Stimulated activated CD8-positive, alpha-beta memory T cell treated with anti-CD3 and anti-CD28 coated beads, Interleukin-15, amount 100 ng/mL, for 1 hour (primary cell): ENCODE measurements at places on chromosomes 4 and X.

- DNase-seq, result no peak
These were observed 150.0 kb downstream of the SPOCK3 start for GRCh38 chr4:167084321-167084720.

DNA sequence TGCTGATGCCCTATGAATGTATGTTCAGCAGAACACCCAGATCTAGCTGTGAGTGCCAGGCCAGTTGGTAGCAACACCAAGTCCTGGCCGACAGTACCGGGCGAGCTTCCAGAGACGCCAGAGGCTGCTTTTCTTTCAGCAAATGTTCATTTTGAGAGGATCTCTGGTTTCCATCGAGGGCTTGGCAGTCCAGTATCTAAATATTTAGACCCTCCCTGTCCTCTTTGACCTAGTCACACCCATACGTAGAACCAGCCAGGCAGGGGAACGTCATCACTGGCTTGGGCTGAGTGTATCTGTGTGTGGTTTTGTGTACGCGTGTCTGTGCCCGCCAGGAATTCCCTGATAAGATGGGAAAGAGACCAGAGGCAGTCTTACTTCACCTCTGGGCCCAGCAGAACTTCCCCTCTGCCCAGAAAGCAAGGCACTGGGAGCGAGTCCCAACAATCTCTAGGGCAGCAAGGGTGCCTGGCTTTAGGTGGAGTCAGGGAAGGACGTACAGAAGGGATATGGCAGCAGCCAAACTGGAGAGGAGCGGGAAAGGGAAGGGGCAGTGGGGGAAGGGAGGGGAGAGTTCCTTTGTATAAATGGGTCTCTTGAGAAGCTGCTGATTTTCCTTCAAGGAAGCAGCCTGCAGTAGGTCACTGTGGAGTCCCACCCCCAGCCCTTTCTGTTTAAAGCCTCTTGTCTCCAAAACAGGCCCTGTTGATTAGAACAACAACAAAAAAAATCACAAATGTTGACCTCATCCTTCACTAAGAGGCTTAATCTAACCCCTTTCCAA, 15.0 kb upstream of the ELF4 start:
- DNase-seq, result no peak

DNA sequence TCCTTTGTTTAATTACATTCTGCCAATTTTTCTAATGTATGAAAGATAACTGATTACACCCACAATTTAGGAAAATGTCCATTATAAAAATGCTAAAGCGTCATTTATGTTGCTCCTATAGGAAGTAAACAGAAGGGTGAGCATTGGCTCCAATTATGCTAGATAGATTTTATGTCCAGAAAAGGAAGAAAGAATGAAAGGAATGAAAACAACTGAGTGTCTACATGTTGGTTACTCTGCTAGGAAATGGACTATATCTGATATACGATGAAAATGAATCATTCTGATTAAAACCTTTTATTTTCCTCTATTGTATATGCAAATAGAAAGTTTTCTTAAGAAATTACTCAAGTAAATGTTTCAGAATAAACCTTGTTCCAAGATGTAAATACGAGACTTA, 1.6 kb downstream of the ENAM start:
- DNase-seq, result no peak

DNA sequence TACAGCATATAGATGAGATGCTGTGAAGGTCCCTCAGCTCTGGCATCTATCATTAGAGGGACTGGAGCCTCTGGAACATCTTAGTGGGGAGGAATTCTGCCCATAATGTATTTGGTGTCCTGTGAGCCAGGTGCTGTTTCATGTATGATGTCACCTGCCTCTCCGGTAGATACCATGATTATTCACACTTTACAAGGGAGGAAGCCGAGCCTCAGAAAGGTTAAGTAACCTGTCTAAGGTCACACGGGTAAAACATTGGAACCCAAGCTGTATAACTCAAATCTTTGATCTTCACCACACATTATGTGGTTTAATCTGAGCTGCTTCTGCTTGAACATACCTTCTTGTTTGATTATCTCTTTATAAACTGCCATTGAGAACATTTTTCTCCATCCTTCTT, 442.8 kb downstream of the BCOR start:
- no peak for DNase-seq

- DNase-seq, result no peak
These were observed 202.4 kb downstream of the CHIC2 start for GRCh38 chr4:53861856-53862610.

DNA sequence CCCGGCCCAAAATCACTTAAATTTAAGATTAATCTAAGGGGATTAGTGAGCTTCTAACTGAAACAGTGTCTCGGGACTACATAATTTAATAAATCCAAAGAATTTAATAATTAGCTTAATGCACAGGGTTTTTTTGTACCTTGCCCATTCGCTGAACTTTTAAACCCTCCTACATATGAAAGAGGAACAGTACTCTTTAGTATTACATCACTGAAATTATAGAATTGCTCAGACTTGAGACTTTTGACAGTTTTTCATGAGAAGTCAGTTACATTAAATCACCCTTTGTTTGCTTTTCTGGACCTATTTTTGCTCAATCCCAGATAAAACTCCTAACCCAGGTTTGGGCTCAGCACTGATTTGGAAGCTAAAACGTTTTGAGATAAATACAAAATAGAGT, 2.4 kb upstream of the TADA2B start:
- no peak for DNase-seq

DNA sequence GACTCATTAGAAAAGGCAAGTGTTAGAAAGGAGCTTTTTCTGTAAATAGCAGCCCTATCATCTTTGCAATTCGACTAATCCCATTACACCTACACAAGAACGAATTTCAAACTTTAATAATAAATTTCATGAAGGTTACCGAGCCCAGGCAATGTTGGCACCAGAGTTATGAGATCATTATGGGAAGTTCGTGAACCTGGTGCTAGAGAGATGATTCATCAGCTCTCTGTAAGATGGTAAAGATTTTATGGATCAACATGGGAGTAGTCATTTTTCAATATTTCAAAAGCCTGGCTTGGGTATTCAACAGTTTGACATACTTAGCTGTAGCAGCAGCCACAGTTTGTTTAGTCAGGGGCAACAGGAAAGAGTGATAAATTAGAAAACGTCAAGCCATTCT, 35.8 kb downstream of the AMELX start:
- no peak for DNase-seq

GRCh38 chrX:51215266-51215665, 117.4 kb upstream of the NUDT10 start:
- DNase-seq, result no peak

DNA sequence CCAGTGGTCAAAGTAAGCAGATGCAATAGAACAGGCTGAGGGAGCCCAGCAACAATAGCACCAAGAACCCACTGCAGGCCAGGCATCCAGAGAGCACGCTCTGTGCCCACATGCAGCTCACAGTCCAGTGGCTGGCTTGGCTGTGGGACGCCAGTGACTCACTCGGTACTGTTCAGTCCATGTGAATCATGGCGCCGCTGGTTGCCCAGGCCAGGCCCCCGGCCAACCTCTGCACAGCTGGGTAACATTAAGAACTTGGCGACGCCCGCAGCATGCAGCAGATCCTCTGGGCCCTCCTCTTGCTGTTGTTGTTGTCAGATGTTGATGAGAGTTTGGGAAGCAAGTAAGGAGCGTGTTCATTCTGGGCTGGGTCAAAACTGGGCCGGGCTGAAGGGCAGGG, 60.5 kb downstream of the MSX1 start:
- DNase-seq, result no peak

- DNase-seq, result no peak
These were observed 246.3 kb downstream of the PPP3CA start for GRCh38 chr4:101101072-101101471.

DNA sequence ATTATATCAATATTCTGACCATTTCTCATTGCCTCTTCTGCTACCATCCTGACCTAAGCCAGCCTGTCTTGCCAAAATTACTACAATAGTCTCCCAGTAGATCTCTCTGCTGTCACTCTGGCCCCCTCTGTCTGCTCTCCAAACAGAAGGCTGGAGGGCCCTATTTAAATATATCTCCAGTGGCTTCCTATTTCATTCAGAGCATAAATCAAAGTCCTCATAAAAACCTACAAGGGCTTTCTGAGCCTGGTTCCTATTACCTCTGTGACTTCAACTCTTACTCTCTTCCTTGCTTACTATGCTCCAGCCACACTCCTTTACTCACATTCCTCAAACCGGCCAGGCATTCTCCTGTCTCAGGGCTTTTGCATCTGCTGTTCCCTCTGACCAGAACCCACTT, 19.0 kb downstream of the IGSF1 start:
- no peak for DNase-seq

- no peak for DNase-seq
These were observed 203.3 kb downstream of the ANTXR2 start for GRCh38 chr4:79869597-79870237.

DNA sequence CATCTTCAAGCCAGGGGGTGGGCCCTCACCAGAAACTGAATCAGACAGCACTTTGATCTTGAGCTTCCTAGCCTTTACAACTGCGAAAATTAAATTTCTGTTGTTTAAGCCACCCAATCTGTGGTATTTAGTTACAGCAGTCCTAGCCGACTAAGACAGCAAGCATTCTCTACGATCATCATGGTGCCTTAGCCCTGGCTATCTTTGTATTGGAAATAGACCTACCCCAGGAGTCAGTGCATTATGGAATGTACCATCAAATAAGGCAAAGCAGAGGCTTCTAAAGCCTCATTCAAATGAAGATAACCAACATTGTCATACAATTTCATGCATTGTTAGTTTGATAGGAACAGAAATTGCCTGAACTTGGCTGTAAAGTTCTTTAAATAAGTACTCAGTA, 75.0 kb downstream of the PARM1 start:
- DNase-seq, result no peak

DNA sequence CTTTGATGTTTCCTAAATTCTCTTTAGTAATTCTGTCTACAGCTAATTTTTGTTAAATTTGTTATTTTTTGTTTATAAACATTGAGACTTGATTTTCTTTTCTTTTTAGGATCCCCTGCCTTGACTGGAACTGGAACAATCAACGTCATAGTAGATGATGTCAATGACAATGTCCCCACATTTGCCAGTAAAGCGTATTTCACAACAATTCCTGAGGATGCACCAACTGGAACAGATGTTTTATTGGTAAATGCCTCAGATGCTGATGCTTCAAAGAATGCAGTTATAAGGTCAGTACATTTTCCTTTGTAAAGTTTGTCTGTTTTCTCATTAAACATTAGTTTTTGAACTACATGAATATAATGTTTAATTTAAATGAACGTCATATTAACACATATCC, 119.4 kb downstream of the FAT4 start:
- no peak for DNase-seq

- no peak for DNase-seq
These were observed 114.0 kb downstream of the IQCM start for GRCh38 chr4:149701435-149702156.

GRCh38 chr4:117770269-117771102, 263.8 kb upstream of the NDST3 start:
- DNase-seq, result no peak

DNA sequence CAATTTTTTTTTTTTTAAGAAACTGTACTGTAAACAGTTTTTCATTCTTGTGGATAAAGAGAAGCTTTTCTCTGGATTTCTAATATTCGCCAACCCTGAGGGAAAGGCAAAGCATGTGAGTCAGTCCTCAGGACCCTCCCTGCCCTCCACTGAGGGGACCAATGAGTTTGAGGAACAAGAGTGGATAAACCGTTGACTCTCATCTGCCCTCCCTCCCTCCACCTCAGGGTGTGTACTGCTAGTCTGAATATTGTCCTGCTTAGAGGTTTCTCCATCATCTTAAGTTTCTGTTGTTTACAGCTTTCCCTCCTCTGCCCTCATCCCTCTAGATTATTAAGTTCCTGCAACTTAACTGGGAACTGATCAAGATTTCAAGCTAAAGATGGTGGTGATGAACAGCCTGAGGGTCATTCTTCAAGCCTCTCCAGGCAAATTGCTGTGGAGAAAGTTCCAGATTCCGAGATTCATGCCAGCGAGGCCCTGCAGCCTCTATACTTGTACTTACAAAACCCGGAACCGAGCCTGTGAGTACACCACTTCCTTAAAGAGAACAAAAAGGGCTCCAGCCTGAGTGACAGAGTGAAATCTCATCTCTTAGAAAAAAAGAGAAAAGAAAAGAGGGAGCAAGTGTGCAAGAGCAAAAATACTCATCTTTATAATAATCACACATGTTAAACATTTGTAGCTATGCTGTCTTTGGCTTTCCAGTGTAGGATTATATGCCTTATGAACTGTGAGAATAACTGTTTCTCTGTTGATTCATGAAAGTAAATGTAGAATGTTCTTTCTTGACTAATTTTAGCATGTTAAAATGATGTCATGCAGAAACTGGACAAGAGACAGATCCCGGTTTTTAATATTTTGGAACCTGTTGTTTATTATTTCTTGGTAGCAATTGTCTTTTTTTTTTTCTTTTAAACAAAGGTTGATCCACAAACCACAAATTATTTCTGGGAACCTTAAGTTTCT, 11.9 kb downstream of the CA5B start:
- DNase-seq, result no peak

GRCh38 chr4:24508541-24508940, 75.8 kb downstream of the DHX15 start:
- DNase-seq, result no peak

DNA sequence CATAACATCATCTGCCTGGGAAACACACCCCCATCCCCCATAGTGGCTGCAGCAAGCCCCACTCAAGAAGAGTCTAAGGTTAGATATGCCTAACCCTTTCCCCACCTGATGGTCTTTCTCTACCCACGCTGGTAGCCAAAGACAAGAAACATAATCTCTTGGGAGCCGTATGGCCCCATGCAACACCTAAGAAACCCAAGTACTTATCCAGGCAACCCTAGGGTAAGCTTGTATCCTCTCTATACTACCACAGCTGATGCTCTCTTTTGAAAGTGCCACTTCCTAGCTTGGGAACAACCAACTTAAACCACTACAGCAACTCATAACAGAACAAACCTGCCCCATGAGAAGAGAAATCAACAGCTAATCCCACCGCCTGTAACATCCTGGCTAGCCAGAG, 161.1 kb downstream of the MSN start:
- no peak for DNase-seq

DNA sequence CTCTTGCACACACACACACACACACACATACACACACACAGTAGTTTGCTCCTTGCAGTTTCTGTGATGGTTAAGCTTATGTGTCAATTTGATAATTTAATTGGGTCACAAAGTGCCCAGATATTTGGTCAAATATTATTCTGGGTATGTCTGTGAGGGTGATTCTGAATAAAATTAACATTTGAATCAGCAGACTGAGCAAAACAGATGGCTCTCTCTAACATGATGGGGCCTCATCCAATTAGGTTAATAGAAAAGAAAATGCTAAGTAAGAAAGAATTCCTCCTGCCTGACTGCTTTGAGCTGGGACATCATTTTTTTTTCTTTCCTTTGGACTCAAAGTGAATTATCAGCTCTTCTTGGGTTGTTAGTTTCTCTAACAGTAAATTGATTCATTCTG, 191.2 kb upstream of the INTU start:
- DNase-seq, result no peak

- DNase-seq, result no peak
These were observed 151.9 kb upstream of the SLC7A11 start for GRCh38 chr4:138393886-138394610.

GRCh38 chrX:98405376-98405775, 1521.7 kb downstream of the RPA4 start:
- DNase-seq, result no peak

GRCh38 chrX:38045538-38046096, 39.3 kb downstream of the SYTL5 start:
- DNase-seq, result no peak

- no peak for DNase-seq
These were observed 66.9 kb downstream of the PTPN13 start for GRCh38 chr4:86661006-86661405.

- no peak for DNase-seq
These were observed 775 bp downstream of the SHROOM4 start for GRCh38 chrX:50812995-50813842.
